ENCODE measurements at places on chromosomes 16 and 17.

- DNase-seq, result no peak
Measured at GRCh38 chr16:47916266-47916665, 239.5 kb downstream of the ABCC12 start.

- DNase-seq, result no peak
Measured at GRCh38 chr17:46733837-46734475, 84.5 kb downstream of the WNT3 start.

DNA sequence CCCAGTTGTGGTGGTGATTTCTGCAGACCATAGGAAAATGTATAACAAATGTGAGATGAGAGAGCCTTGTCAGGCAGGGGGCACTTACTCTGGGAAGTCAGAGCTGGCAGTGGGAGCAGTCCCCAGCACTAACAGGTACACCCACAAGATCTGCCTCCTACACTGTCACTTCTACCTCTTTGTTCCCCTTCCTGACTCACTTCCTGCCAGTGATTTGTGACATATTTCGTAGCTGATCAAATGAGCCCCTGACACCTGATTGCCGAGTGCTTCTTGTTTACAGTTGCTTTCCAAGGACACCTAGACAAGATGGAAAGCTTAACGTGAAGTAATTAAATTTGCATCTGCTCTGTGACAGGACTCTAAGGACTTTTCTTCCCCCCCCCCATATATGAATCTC is 40.5 kb downstream of the FTO start:
- DNase-seq, result no peak

GRCh38 chr16:17333229-17333628 is 137.5 kb downstream of the XYLT1 start:
- DNase-seq, result no peak

DNA sequence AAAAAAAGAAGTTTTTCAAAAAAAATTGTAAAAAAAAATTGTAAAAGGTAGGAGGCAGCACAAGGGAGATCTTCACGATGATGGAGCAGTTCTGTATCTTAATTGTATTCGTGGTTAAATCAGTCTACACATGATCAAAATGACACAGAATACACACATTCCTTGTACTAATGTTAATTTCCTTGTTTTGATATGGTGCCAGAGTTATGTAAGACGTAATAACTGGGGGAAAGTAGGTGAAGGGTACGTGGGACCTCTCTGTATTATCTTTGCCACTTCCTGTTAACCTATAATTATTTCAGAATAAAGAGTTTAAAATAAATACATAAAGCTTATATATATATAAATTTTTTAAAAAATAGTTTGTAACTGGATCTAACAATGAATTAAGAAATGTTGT is 36.8 kb downstream of the HELZ start:
- DNase-seq, result no peak

DNA sequence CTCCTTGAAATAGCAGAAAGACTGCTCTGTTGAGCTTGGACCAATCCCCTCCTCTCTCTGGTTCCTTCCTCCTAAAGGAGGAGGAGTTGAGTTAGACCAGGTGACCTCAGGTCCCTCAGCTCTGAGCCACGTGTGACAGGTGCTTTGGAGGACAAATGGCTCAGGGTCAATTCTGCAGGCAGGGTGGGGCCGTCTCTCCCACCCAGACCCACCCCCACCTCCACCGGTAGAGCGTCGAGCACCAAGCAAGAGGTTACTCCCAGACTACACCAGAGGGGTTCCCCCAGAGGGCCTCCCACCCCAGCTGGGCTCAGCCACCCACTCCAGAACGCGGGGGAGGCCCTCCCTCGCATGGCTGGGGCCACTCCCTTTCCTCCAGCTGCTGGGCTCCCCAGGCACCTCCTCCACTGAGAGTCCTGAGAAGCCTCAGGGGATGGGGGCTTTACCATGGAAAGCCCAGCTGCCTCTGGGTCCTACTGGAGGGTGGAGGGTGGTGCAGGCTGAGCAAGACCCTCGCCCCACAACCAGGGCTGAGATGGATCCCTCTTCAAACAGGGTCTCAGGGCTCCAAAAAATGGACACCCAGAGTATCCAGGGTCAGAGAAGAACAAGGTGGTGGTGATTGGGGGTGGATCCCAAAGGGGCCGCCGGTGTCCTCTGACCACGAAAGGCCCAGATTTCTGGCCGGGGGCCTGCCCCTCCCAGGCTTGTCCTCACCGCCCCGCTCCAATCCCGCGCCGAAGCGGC is 7.6 kb downstream of the MYO1C start:
- no peak for DNase-seq

DNA sequence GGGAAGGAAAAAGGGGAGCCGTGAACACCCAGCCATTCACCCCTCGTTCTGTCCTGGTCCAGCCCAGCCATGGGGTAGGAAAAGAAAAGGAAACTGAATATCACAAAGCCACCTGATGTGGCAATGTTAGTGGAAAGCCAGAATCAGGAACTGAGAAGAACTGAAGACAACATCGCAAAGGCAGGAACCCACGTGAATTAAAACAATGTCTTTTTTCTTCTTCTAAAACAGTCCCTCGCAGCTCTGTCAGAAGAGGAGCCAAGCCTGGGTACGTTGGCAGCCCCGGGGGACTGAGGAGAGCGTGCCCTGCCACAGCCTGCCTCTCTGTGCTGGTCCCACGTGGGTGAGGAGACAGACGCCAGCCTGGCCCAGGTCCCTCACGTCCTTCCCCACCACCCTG is 55.0 kb downstream of the ZNF423 start:
- DNase-seq, result no peak

DNA sequence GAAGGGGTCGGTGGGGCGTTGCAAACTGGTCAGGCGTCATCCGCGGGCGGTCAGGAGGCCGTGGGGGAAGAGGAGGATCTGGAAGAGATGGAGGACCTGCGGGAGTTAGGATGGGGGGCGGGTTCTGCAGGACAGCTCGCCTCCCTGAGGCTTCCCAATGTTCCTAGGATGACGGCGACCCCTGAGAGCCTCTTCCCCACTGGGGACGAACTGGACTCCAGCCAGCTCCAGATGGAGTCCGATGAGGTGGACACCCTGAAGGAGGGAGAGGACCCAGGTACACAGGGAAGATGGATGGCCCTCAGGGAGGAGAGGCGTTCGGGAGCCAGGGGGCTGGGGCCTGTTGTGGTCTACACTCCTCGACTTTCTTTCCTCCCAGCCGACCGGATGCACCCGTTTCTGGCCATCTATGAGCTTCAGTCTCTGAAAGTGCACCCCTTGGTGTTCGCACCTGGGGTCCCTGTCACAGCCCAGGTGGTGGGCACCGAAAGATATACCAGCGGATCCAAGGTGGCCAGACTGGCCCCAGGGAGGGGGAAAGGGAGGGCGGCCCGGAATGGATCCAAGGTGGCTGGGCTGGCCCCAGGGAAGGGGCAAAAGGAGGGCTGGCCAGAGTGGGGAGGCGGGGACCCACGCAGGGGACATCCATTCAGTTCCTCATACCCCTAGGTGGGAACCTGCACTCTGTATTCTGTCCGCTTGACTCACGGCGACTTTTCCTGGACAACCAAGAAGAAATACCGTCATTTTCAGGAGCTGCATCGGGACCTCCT is 839 bp downstream of the PLD2 start:
- DNase-seq, result no peak

GRCh38 chr17:4054446-4054845 is 88.4 kb downstream of the ZZEF1 start:
- no peak for DNase-seq

DNA sequence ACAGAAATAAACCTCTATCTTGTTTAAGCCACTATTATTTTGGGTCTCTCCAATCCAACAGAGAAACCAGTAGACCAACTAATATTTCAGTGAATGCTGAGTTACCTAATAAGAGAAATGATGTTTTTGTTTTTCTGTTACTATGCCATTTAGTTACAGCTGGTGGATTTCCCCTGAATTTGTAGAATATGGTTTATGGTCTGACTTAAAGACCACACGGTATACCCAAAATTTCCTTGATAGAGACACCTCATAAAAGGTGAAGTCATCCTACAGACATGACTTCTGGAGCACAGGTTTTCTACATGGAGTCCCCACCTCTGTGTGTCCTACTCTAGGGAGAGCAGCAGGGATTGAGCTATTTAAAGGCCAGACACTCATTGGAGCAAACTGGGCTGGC is 13.3 kb downstream of the PIK3R5 start:
- no peak for DNase-seq

DNA sequence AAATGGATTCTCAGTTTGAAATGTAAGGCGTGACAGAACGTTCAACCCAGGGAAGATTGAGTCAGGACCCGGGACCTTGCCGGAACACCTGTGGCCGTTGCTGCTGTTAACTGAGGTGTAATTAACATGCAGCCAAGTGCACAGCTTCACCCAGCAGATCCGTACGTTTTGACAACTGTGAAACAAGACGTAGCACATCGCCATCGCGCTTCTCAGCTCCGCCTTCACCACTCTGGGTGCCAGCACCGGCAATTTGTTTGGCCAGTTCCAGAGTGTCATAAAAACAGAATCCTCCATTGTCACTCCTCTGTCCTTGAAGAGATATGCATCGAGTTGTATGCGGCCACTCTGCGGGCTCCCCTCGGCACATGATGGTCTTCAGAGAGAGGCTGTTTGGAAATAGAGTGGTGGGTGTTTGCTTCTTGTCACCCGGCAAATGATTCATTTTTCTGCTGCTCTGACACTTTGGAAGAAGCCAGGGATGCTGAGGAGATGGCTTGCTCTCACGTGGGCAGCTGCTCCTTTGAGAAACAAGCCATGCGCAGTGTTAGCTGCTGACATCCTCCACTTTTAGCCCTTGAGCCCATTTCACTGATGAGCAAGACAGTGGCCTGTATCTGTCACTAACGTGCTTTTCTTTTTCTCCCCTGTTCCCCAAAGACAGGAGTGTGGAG is 22.6 kb downstream of the NAA60 start:
- DNase-seq, result no peak

- DNase-seq, result peak; percentile 94
Measured at GRCh38 chr17:76726776-76727718, at the start of gene METTL23. METTL23 (plus strand) TSS chr17:76726839; CDS start chr17:76729711, 2,872 bp downstream.

DNA sequence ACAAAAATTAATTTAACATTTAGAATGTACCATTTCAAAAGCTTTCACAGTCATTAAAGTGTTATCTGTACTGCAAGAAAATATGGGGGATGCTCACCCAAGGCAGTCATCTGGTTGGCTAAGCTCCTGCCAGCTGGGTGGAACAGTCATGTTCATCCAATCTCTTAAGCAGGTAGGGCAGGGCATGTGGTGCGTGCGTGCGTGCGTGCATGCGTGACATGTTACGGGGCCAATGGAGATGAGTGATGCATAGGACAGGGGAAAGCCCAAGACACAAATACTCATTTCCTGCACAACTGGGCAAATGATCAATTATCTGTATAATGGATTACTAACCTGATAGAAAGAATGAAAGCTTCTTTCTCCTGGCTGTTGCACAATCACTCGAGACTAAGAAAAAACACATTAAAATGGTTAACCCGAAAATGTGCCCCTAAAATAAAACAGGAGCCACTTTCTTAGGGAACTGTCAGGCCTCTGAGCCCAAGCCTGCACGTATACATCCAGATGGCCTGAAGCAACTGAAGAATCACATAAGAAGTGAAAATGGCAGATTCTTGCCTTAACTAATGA is 104.4 kb downstream of the MYO1D start:
- no peak for DNase-seq

DNA sequence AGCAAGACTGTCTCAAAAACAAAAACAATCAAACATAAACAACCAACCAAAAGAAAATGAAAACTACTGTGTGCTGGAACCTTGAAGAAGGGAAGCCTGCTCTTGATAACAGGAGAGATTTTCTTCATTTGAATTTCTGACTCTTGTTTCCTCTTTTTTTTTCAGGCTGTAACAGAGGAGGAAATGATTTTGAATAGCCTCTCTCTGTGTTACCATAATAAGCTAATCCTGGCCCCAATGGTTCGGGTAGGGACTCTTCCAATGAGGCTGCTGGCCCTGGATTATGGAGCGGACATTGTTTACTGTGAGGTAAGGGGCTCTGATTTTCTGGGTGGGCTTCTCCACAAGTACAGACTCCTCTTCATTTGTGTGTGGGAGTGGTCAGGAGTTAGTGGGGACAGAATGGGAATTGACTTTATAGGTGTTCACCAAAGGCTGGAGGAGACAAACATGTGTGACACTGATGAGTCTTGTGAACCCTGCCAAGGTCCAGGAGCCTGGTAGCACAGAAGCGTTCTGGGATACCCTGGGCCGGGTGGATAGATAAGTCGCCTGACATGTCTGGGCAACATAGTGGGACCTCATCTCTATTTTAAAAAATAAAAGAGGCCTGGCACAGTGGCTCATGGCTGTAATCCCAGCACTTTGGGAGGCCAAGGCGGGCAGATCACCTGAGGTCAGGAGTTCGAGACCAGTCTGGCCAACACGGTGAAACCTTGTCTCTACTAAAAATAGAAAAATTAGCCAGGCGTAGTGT is 14.9 kb downstream of the DUS2 start:
- no peak for DNase-seq

DNA sequence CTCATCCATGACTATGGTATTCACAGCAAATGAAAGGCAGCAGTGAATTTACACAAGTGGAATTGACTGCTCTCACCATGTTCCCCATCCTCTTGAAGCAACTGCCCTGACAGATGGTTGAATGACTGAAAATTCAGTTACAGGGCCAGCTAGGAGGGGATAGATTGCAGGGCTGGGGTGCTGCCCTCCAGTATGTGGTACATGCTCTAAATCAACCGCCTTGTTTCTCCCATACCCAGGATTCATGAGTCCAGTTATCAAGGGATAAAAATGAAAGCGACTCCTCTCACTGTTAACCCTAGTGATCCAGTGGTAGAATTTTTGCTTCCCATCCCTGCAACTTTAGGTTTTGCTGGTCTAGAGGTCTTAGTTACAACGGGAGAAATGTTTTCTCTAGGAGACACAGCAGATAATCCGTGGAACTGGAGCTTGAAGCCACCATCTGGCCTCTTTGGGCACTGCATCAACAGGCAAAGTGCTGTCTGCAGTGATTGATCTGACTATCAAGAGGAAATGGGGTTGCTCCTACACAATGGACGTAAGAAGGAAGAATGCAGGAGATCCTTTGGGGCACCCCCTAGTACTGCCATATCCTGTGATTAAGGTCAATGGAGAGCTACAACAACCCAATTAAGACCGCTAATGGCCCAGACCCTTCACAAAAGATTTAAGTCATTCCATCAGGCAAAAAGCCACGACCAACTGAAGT is 32.0 kb downstream of the SCPEP1 start:
- DNase-seq, result peak; percentile 66

DNA sequence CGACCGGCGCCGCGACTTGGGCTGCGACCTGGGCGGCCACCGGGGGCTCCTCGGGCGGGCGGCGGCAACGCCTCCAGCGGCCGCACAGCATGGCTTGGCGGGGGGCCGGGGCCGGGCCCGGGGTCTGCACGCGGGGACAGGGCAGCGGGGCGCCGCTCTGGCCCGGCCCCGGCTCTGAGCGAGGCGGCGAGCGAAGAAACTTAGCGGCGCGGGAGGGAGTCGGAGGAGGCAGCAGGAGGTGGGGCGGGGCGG is at the start of gene PLCD3:
Gene PLCD3 (minus strand): TSS at position 196 of the 252 bp plus-strand sequence. CDS start 105 bp downstream, at position 91.
- DNase-seq, result no peak

DNA sequence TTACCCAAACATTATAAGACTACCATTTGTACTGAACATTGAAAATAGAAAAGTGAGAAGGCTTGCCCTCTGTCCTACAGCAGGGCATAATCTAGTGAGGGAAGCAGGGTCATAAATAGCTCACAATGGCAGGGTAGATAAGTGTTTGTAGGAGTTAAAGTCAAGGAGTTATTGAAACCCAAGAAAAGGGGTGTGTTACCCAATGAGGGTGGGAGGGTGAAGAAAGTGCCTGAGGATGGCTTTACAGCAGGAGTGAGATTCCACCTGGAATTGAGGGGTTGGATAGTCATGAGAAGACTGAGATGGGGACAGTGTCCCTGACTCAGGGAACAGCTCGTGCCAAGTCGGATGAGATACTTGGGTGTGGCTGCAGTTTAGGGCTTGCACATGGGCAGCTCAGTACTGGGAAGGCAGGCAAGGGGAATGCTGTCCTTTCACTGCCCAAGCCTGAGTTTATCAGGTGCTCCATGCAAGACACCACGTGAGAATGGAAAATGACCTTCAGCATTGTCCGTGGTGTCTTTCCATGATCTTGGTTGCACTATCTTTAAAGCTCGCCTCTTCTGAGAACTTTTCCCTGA is 393.2 kb upstream of the MAF start:
- no peak for DNase-seq
